ENCODE measurements at places on chromosomes 7 and 10.

DNA sequence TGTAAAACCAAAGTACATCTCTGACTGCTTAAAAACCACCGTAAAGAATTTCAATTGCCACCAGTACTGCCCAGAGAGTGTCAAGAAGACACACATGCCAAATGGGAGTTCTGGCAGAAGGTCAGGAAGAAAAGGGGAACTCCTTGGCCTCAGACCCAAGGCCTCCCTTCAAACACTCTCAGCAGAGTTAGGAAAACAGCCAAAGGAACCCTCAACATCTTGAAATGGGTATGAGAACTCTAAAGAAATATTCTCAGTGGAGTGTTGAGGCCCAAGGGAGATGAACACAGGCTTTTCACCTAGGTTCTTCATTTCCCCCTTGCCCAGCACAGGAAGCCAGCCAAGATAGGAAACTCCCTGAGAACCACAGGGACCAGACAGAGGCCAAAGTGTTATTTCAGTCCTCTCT is 96.1 kb upstream of the ASAH2 start:
- DNase-seq, result no peak

DNA sequence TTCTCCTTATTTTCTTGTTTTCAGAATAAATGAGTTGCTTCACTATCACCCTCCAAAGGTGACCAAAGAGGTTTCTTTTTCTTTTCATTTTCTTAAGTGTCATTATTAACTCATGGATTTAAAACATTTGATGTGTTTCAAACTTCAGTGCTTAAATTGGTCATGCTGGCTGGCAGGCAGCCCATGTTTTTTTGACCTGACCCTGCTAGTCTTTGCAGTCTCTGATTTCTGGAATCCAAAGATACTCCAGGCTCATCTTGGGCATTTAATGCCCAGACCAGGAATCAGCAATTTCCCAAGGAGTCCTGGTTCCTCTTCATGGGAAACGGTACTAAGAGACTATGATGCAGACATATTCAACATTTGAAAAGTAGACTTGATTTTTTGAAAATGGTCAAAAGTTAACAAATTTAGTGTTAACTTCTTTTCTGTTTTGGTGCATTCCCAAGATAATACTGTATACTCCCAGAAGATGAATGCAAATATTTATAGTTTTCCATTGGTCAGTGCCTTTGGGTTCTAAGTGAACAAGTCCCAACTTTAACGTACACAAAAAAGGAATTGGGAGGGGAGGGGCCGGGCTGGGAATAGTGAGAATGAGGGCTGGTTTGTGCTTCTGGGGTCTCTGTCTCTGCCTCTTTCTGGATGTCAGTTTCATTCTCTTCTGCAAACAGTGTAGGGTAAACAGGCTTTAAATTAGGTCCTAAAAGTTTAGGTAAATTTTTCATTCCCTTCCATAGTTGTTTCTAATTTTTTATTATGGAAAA is 19.8 kb downstream of the NUB1 start:
- no peak for DNase-seq

DNA sequence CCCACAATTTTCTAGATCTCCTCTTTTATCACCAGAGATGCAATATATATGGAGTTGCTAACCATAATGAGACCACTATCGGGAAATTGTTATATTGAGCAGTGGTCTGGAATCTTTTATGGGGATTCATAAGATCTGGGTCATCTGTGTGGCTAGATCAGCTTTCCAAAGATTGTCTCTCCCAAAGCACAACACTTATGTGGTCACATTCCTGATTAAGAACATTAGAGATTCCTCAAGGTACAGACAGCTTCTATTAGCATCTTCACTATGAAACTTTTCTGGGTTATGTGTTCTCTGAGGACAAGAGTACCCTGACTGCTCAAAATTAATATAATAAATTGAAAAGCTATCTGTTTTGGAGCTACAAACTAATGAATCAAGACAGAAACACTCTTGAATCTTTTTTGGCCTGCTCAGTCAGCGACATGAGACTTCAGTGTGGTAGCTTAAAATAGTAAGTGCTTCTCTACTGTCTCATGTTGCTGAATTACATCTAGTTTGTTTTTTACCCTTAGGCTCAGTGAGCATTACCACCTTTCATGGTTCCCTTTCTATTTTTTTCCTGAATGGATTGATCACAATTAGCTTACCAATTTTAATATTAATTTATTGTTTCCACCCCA is 42.6 kb upstream of the STRIP2 start:
- DNase-seq, result no peak

DNA sequence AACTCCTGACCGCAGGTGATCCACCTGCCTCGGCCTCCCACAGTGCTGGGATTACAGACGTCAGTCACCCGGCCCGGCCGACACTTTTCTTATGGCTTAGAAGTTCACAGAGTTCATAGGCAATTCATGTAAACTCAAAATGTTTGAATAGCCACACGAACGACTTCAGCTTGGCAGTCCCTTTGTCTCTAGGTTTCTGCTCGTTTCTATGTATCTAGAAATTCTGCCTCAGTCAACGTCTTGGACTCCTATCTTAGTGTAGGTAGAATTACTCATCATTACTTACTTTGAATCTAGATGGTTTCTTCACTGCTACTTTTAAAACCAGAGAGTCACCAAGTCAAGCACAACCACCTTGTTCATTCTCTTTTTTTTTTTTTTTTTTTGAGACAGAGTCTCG is 23.7 kb downstream of the ARL4A start:
- DNase-seq, result no peak

- DNase-seq, result no peak
Observed at GRCh38 chr7:138276891-138277290, 183.2 kb upstream of the TRIM24 start.

Data from esophagus squamous epithelium (tissue), 5 donors.